A673 (cell line): ENCODE measurements at places on chromosomes 4 and X.
A peak's percentile ranks its signal among the peaks of the same experiment; 100 is the strongest.

DNA sequence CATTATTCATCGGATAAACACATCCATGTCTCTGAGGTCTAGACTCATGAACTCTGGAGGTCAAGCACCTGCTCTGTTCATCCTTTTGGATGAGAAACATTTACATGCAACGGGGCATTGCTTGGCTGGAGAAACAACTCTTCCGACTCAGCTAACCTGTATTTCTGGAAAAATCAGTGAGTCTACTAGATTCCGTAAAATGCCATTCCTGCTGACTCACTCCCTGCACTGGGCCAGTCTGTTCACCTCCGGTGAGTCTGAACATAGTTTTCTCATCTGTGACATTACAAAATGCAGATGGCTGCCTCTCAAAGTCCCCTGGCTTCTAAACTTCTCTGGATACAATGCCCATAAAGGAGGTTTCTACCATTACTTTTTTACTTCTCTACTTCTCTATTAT is 185.7 kb upstream of the HS3ST1 start:
- DNase-seq = no peak

- no peak for DNase-seq
These were observed 74.1 kb downstream of the EVC start for GRCh38 chr4:5784960-5785611.

DNA sequence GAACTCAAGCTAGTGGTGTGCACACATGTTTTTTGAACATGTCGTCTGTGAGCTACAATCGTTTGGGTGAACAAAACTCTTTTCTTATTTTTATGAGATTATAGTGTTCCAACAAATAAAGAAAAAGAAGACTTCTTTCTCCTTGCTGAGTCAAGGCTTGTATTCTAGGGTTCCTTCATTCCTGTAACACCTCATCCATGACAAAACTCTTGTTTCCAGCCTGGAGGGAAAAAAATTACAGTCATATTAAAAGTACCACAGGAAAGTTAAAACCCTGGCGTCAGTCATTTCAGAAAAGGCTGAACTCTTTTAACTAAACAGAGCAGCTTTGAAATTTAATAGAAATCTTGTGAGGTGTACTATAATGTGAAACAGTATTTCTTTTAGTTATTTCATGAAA is 79.2 kb upstream of the BOD1L1 start:
- DNase-seq = no peak

- no peak for DNase-seq
These were observed 89.2 kb downstream of the PJA1 start for GRCh38 chrX:69076088-69076487.

GRCh38 chrX:115226929-115227328 is 7.0 kb downstream of the LRCH2 start:
- DNase-seq = peak; percentile 11

DNA sequence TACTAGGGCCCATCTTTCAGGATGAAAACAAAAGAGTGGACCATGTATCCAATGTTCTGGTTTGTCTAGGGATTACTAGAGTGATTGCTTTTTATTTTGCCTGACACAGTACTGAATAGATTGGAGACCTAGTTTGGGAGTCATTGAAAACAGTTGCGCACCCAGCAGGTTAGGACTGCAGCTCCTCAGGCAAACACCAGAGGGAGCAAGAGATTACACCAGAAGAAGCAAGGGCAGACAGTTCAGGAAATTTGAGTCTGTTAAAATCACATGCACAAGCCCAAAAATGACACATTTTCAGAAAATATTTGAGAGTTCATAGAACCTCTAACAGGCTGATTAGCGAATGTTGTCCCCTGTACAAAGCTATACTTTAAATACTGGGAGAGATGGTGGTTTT is 55.6 kb downstream of the CYLC1 start:
- DNase-seq = peak; percentile 9

DNA sequence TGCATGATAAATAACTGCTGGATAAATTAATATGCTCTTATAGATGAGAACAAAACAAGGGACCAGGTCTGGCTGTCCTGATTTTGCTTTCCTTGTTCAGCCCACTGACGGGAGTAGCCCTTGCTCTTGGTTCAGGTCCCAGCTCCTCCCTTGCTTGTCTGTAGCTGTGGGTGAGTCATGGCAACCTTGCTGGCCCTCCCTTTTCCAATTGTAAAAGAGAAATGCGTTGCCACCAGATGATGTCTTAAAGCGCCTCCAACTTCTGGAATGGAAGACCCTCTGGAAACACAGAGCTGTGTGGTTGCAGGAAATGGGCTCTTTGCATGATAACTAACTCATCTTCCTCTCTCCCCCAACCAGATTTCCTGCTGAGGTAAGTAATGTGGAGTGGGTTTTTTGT is 171.4 kb downstream of the AASDH start:
- peak; percentile 66 for DNase-seq

- DNase-seq = no peak
These were observed 259.4 kb upstream of the DIAPH2 start for GRCh38 chrX:96425200-96425599.

DNA sequence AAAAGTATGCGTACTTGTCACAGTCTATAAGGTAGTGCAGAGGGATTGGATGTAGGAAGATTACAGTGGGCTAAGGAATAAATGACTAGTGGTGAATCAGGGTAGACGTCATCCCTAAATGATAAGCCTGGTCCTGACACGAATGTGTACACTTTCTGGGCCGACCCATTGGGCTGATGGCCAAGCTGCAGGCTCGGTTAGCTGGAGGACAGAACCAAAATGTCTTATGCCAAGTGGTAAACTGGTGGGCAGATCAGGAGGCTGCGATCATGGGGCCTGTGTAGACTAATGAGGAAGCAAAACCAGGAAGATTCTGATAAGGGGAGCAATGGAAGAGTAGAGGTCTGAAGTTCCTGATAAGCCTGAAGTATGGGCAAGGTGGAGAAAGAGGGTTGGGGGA is 272.8 kb upstream of the GATB start:
- DNase-seq = no peak

GRCh38 chrX:46626566-46626965 is 53.0 kb downstream of the CHST7 start:
- DNase-seq = peak; percentile 40

- DNase-seq = no peak
These were observed 369.6 kb downstream of the NAF1 start for GRCh38 chr4:162797108-162797507.
